ENCODE measurements at places on chromosomes 16 and 17.

- DNase-seq: peak; percentile 74
Observed at GRCh38 chr16:21116148-21116693, 34.4 kb downstream of the DNAH3 start.

GRCh38 chr17:80663781-80664206, 119.2 kb downstream of the RPTOR start:
- DNase-seq: no peak

DNA sequence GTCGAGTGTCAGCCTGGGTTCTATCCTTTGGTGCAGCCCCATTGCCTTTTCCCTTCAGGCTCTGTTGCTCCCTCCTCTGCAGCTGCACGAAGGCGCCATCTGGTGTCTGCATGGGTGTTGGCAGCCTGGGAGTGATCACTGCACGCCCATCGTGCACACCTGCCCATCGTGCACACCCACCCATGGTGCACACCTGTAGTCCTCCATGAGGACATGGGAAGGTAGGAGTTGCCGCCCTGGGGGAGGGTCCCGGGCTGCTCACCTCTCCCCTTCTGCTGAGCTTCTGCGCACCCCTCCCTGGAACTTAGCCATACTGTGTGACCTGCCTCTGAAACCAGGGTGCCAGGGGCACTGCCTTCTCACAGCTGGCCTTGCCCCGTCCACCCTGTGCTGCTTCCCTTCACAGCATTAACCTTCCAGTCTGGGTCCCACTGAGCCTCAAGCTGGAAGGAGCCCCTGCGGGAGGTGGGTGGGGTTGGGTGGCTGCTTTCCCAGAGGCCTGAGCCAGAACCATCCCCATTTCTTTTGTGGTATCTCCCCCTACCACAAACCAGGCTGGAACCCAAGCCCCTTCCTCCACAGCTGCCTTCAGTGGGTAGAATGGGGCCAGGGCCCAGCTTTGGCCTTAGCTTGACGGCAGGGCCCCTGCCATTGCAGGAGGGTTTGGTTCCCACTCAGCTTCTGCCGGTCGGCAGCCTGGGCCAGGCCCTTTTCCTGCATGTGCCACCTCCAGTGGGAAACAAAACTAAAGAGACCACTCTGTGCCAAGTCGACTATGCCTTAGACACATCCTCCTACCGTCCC, 2.9 kb downstream of the CTRL start:
- DNase-seq: peak; percentile 63

DNA sequence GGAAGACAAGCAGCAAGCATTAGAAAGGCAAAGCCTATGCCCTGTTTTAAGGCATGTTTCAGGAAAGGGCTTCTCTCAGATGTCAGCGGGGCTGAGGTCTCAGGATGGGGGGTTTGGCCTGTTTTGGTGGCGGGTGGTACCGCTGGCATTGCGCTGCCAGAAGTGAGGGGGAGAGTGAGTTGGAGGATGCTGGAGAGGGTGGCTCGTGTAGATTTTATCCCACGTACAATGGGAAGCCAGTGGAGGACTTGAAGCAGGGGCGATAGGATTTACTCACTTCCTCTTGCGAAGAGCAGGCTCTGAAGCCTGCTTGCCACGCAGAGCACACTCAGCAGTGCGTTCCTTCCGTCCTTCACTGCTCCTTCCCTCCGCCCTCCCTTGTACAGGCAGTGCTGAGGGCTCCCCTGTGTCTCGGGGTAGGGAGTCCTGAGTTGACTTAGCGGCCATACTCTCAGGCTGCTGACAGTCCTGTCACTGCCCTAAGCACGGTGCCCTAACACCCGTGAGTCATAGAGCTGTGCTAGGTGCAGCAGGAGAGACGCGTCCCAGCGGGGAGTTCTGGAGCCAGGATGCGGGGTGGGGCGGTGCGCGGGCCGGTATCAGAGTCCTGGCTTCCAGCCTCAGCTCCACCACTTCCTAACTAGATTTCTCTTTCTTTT, 113.1 kb downstream of the SNX29 start:
- peak; percentile 82 for DNase-seq

- DNase-seq: no peak
Observed at GRCh38 chr17:62689441-62690167, 62.1 kb downstream of the MRC2 start.

- no peak for DNase-seq
Observed at GRCh38 chr16:35686595-35686994, 2227.2 kb downstream of the TP53TG3F start.

GRCh38 chr16:48014349-48015135, 141.3 kb downstream of the ABCC12 start:
- no peak for DNase-seq

DNA sequence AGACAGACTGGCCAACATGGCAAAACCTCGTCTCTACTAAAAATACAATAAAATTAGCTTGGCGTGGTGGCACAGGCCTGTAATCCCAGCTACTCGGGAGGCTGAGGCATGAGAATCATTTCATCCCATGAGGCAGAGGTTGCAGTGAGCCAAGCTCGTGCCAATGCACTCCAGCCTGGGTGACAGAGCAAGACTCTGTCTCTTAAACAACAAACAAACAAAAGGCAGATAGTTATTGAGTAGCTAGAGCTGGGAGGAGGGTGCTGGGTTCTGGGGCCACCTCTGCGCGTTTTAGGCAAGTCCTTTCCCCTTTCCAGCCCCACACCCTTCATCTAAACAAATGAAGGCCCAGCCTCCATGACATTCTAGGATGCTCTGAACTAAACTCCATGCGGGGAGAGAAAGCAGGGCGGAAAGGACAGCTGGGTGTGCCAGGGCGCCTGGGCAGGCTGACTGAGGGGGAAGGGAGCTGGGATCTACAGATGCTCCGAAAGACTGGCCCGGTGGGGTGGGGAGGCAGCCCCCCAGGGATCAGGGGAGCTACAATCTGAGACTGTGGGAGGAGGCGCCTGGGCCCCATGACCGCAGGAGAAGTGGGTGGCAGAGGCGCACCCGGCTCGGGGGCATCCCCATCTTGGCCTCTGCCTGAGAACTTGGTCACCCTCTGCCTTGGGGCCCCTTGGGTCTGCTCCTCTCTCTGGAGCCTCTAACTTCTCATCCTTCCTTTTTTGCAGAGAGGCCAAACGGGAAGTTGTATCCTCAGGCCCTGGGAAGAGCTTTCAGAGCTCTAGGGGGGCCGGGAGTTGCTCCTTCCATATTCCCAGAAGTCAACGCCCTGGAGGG, 910 bp downstream of the ITGAL start:
- peak; percentile 80 for DNase-seq

GRCh38 chr16:22781480-22781879, 32.5 kb upstream of the HS3ST2 start:
- DNase-seq: no peak

- DNase-seq: peak; percentile 46
Observed at GRCh38 chr17:4980644-4981216, 6.7 kb downstream of the CAMTA2 start.

GRCh38 chr16:17343028-17343427, 127.7 kb downstream of the XYLT1 start:
- DNase-seq: peak; percentile 66

DNA sequence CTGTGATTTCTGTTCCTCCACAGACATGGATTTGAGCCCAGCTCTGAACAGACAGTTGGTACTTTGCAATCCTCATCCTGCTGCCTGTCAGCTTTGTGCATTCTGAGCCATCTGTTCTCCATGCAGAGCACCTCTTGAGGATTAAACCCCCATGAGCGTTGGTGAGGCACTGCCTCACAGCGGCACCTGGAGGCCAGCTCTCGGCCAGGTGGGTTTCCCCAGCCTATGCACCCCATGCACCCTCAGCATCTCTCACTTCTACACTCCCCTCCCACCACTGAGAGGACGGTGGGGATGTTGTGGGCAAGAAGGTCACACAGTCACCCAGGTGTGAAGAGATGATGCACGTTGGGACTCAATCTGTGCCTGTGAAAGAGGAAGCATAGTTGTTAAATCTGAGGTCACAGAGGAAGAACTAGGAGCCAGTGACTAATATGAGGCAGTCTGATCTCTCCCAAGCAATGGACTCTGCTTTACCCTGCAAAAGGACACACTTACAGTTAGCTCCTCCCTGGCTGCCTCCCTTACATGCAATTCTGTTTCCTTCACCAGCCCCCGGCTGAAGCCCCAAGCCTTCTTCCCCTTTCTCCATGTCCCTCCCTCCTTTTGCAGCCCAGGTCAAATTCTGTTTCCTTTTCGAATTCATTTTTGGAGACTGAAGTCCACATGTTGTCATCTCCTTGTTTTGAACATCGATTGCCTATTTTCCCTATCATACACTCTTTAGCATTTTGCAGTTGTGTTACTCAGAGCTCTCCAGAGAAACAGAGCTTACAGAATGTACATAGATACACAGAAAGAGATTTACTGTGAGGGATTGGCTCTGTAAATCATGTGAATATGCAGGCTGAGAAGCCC, 58.5 kb downstream of the HS3ST3B1 start:
- peak; percentile 86 for DNase-seq

- DNase-seq: peak; percentile 32
Observed at GRCh38 chr17:68822719-68823289, 132.4 kb downstream of the ABCA8 start.

GRCh38 chr16:29656688-29657523, 6.1 kb upstream of the SPN start:
- no peak for DNase-seq

- no peak for DNase-seq
Observed at GRCh38 chr17:5330981-5331380, 48.9 kb downstream of the RABEP1 start.

- DNase-seq: peak; percentile 99
Observed at GRCh38 chr16:74984529-74985296, at the start of gene WDR59. Gene WDR59, minus strand, starts transcription at chr16:74985123. Its CDS starts 106 bp downstream, at chr16:74985017.

DNA sequence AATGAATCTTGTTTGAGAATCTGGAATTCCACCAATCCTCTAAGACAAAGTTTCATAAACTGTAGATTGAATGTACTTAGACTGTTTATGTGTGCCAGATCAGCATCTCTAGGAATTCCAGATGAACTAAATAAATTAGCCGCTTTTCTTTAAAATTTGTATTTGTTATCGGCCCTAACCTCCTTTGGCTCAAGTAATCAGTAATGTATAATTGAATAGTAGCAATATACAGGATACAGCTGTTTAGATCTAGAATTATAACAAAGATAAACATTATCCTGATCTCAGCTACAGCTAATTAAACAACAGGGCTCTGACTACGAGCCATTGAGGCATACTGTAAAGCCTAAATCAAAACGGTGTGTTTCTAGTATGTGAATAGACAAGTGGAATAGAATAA, 120.3 kb downstream of the CYB561 start:
- no peak for DNase-seq

GRCh38 chr16:81710596-81710995, 68.5 kb upstream of the PLCG2 start:
- no peak for DNase-seq

GRCh38 chr17:82791532-82791931, 39.7 kb downstream of the TBCD start:
- no peak for DNase-seq

DNA sequence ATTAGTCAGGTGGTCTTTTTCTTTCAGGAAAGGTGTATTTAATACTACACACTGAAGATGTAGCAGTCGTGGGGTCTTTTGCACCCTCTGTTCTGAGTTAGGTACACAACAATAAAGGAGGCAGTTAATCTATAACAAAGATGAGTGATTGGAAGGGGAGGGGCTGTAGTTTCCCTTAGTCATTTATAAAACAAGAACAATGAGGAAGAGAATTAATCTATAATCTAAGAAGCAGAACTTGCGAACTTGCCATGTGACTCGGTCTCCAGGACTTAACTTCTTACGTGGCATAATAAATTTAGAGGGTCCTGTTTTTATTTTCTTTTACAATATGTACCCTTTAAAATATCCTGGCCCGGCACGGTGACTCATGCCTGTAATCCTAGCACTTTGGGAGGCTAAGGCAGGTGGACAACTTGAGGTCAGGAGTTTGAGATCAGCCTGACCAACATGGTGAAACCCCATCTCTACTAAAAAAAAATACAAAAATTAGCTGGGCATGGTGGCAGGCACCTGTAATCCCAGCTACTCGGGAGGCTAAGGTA, 8.6 kb upstream of the APPBP2 start:
- DNase-seq: no peak

- no peak for DNase-seq
Observed at GRCh38 chr17:13601776-13602551, at the start of gene HS3ST3A1. Gene HS3ST3A1, minus strand, starts transcription at chr17:13601929. Its CDS starts 800 bp downstream, at chr17:13601129.

DNA sequence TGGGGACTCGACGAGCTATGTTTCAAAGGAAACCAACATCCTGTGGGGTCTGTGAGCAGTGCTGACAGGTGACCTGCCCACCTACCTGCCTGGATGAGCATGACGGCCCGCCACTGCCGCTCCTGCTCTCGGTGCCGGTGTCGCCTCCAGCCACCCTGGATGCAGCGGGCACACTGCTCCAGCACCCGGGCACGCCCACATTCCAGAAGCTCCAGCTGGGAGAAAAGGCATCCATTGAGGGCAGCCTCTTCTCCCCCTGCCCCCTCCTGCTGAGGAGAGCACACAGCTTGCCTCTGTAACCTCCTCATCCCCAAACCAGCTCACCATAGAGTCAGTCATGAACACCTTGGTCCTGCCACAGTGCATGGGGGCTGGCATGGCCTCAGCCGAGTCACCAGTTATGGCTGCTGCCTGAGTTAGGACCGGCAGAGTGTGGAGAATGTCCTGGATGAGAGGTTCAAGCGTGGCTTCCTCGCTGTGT, 14.3 kb downstream of the ZNHIT3 start:
- no peak for DNase-seq

DNA sequence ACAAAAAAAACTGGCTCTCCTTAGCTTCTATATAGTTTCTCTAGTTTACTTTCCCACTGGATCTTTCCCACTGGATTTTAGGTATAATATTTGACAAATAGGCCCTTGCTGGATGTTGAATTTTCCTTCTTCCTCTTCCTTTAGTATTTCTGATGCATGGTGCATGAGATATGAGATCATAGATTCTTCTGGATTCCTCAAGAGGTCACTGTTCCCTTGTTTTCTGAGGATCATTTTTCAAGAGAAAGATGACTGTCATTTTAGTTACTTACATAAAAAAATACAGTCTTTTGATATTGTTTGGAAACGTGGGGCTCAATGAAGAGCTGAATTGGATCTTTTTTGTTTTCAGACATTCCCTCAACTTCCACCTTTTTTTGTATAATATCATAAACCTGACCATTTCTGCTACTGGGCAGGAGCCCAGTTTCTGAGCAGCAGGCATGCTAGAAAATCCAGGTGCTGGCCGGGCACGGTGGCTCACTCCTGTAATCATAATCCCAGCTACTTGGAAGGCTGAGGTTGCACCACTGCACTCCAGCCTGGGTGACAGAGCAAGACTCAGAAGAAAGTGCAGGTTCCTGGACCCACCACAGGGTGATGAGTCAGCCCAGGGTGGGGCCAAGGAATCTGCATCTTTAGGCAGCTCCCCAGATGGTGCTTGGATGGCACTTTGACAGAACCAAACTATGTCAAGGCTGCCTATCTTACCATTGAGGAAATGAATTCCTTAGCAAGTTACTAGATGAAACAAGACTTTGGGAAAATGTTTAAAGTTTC, 70.3 kb downstream of the SDR42E1 start:
- peak; percentile 25 for DNase-seq
